Omental fat pad (tissue), 4 donors: ENCODE measurements at places on chromosomes 11 and 22.

DNA sequence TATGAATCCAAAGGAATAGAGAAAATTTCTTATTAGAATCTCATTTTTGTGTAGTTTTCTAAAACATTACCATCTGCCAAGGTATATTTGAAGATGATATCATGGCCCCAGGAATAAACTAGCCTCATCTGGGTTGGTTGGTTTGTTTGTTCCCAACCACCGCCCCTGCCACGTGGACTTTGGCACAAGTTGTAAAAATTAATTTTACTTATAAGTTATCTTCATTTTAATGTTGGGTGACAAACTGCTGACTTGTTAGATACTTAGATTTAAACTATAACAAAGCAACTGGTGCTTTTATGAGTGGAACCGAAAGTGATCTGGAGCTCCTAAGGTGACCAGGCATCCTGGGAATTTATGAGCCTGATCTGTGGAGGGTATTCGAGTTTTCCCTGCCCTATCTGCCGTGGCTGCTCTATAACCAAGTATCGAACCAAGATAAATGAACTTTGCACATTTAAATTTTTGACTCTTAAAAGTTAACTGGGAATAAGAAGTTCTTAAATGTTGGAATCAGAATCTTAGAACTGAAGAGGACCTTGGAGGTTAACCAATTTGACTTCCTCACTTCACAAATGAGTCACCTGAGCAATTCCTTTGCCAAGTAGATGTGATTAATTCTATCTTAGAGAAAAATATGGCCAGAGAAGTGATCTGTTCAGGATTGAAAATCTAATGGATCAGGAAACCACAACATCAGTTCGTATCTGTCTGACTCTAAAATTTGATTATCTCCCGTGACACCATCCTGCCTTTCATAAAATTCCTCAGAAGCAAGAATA is 129.1 kb upstream of the ARHGAP42 start:
- DNase-seq = no peak

DNA sequence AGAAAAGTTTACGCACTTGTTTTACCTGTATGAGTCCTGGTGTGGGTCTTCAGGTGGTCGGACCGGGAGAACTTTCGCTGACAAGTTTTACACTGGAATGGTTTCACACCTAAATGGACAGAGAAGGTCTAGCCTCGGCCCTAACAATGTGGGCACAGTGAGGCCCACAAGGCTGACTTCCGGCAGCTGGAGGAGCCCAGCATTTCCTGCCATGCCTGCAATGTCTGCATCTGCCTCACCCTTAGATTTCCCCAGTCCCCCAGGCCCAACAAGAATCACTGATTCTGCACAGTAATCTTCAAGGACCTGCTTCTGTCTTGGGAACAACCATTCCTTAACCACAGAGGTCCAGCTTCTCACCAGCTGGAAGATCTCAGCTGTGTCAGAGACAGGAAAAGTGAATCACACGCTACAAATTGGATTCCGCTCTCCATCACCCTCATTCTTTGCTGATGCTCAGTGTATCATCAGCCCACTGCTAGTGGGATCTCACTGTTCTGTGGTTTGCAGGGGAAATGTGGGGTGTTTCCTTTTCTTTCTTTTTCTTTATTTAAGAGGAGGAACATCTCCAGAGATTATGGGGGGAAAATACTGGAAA is 43.3 kb downstream of the WT1 start:
- DNase-seq = no peak

DNA sequence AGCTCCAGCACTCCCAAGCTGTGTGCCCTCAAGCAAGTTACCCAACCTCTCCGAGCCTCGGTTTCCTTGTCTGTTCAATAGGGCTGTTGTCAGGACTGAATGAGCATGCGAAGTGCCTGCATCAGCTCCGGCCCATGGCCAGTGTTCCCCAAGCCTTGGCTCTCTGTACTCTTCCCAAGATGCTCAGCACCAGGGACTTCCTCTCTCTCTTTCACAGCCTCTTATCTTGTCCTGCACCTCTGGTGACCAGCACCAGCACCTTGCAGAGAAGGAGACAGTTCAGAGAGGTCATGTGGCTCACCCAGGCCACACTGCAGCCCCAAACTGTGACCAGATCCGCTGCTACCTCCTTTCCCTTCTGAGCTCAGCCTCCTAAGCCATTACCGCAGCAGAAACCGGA is 120.3 kb upstream of the ANO1 start:
- no peak for DNase-seq

DNA sequence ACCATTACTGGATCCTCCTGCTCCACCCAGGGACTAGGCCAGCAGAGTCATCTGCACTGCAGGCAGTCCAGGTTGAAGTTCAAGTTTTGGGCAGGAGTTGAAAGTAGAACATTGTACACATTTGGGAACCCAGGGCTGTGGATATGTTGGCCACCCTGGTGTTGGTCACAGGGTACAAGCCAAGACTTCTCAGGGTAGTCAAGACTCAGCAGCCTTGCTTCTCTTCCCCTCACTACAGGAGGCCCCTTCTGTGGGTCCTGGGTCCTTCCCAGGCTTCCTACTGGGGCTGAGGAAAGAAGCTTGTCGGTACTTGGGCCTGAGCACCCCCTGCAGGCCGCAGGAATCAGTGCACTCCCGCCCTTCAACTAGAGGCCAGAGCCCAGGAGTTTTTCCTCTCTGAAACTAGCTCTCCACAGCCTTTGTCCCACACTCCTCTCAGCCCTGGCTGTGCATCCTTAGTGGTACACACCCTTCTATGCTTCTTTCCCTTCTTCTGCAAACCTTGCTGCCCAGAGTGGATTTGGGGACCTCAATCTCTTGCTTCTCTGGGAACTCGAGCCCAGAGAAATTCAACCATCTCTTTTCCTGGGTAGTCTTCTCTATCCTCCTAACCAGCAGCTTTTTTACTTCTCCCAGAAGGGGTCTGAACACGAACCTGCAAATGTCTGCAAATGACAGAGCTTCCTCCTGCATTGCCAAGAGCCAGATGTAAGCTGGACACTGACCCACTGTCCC is 2.6 kb upstream of the HPX start:
- no peak for DNase-seq

GRCh38 chr22:50456466-50457234 is 18.2 kb downstream of the SBF1 start:
- no peak for DNase-seq

GRCh38 chr22:17213976-17214375 is 5.3 kb downstream of the ADA2 start:
- DNase-seq = no peak

- no peak for DNase-seq
Measured at GRCh38 chr22:17924735-17925364, 99.5 kb downstream of the MICAL3 start.

GRCh38 chr11:9691865-9692264 is 28.0 kb downstream of the SWAP70 start:
- DNase-seq = no peak

- DNase-seq = no peak
Measured at GRCh38 chr11:16815047-16815767, 76.8 kb downstream of the C11orf58 start.
